ENCODE measurements at places on chromosomes 7 and 10.

DNA sequence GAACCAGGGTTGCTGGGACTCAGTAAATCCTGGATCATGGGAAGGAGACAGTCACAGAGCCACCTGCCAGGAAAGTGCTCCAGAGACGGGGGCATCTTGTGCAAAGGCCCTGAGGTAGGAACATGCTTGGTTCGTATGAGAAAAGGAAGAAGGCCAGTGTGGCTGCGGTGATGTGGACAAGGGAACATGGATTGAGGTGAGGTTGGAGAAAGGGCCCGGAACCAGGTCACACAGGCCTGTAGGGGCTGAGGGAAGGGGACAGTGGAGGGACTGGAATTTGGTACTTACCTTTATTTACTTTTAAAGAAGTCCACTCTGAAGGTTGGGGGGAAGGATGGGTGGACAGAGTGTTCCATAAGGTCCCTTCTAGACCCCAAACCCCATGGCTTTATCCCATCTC lies 32.9 kb upstream of the CXCL12 start:
- no peaks in the 10 kb centered on the region for H3K36me3 ChIP-seq
- no peaks in the 10 kb centered on the region for H3K27me3 ChIP-seq
- no peak overlapping the region for H3K27ac ChIP-seq
- no peak overlapping the region for H3K4me3 ChIP-seq
- DNase-seq: no peak

DNA sequence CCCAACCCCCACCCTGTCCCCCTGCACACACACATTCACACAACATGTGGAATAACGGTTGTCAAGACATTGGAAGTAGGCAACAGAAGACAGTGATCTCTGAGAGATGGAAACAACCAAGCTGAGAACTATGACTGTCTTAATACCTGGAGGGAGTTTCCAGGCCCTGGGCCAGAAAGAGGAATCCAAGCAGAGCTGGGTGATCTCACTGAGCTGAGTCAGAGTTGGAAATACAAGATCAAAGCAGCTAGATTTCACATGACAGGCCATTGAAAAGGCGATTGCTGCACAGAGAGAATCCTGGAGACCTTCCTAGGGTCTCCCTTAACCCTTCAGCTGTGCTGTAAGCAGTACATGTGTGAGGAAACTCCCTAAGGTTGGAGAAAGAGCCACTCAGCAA lies 165.8 kb upstream of the PRSS1 start:
- no peaks in the 10 kb centered on the region for H3K27me3 ChIP-seq
- DNase-seq: peak; percentile 54
- no peaks in the 10 kb centered on the region for H3K36me3 ChIP-seq
- H3K4me3 ChIP-seq: no peak overlapping the region
- H3K27ac ChIP-seq: peak overlapping the region; percentile 60

- peaks cover 10% of the 10 kb centered on the region for H3K4me1 ChIP-seq
- H3K27me3 ChIP-seq: no peaks in the 10 kb centered on the region
- DNase-seq: no peak
- no peaks in the 10 kb centered on the region for H3K36me3 ChIP-seq
- peak overlapping the region; percentile 72 for H3K27ac ChIP-seq
Observed at GRCh38 chr10:23413629-23414089, 25.2 kb upstream of the OTUD1 start.

GRCh38 chr7:122454776-122455507 lies 150.4 kb upstream of the FEZF1 start:
- H3K4me3 ChIP-seq: no peak overlapping the region
- H3K36me3 ChIP-seq: no peaks in the 10 kb centered on the region
- no peak for DNase-seq
- no peaks in the 10 kb centered on the region for H3K4me1 ChIP-seq

DNA sequence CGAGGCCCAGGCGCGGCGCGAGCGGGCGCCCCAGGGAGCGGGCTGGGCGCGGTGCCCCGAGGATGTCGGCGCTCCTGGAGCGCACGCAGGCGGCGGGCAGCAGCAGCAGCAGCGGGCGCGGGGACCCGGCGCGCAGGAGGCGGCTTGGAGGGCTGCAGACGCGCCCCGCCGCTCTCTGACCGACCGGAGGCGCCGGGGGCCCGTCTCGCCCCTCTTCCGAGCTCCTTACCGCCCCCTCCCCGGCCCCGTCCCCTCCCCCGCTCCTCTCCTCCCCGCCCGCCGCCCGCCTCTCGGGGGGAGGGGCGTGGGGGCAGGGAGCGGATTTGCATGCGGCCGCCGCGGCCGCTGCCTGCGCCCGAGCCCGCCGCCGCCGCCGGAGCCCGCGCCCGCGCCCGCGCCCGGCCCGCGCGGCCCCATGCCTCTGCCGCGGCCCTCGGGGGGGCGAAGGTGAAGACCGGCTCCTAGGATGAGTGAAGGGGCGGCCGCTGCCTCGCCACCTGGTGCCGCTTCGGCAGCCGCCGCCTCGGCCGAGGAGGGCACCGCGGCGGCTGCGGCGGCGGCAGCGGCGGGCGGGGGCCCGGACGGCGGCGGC lies at the start of gene NRG3:
Gene NRG3, plus strand, starts transcription at position 320 of the 592 bp plus-strand sequence.
- H3K36me3 ChIP-seq: no peaks in the 10 kb centered on the region
- H3K4me1 ChIP-seq: no peaks in the 10 kb centered on the region
- no peak within 1 kb of the TSS for H3K27ac ChIP-seq
- no peak for DNase-seq

GRCh38 chr7:24754906-24755506 lies 2.3 kb downstream of the GSDME start:
- H3K4me3 ChIP-seq: no peak overlapping the region
- DNase-seq: no peak
- H3K36me3 ChIP-seq: no peaks in the 10 kb centered on the region
- H3K27me3 ChIP-seq: no peaks in the 10 kb centered on the region
- peak overlapping the region; percentile 87 for H3K27ac ChIP-seq

GRCh38 chr7:40799493-40800403 lies 664.9 kb downstream of the SUGCT start:
- H3K4me1 ChIP-seq: peaks cover 8% of the 10 kb centered on the region
- no peaks in the 10 kb centered on the region for H3K27me3 ChIP-seq
- no peak for DNase-seq
- no peak overlapping the region for H3K27ac ChIP-seq
- H3K36me3 ChIP-seq: no peaks in the 10 kb centered on the region

DNA sequence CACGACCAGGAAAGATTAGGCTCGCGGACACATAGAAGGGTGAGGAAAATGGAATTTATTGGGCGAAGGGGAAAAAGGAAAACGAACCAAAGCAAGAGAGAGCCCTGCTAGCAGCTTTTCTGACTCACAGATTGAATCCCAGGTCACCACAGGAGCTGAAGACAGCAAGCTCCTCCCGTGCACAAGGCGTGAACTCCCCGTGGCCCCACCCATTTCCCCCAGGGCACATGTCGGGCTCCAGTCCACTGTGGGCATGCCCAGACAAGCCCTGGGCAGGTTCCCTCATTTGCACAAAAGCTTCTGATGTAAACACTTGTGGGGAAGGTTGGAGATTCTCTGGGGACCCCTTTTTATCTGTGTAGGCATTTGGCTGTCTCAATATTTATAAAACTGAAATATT lies 582.4 kb downstream of the SUGCT start:
- peak; percentile 37 for DNase-seq
- no peaks in the 10 kb centered on the region for H3K36me3 ChIP-seq
- no peaks in the 10 kb centered on the region for H3K4me1 ChIP-seq
- no peak overlapping the region for H3K4me3 ChIP-seq
- no peaks in the 10 kb centered on the region for H3K27me3 ChIP-seq

DNA sequence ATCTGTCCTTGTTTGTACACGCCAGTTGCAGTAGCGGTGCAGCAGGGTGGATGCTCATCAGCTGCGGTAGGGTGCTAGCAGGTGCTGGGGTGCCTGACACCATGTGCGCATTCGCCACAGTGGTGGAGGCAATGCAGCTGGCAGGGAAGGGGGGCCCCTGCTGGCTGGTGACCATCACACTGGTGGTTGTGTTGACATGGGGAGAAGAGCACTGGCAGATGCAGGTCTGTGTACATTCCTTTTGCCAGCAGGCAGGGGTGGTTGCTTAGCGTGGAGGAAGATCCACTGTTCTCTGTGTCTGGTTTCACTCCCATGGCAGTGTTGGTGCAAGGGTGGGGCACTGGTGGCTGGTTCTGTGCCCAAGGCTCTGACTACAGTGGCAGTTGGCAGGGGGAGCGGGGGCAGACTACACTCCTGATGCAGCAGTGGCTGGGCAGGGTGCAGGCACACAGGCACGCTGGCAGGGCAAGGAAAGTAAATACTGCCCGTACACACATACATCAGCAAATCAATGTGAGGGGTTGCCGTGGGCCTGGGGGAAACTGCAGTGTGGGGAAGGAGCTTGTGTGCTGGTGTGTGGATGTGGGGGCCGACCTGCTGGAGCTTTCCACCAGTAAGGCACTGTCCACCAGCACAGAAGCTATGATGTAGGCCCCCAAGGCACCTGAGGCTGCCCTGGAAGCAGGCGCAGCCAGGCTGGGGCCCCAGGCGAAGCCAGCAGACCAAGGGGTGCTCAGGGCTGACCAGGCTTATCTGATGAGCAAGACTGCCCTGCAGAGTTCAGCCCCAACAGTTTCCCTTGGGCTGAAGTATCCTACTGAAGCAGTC lies 87.2 kb upstream of the UNC5B start:
- DNase-seq: peak; percentile 41
- no peaks in the 10 kb centered on the region for H3K4me1 ChIP-seq
- no peaks in the 10 kb centered on the region for H3K27me3 ChIP-seq
- H3K4me3 ChIP-seq: no peak overlapping the region
- no peaks in the 10 kb centered on the region for H3K36me3 ChIP-seq
- no peak overlapping the region for H3K27ac ChIP-seq

DNA sequence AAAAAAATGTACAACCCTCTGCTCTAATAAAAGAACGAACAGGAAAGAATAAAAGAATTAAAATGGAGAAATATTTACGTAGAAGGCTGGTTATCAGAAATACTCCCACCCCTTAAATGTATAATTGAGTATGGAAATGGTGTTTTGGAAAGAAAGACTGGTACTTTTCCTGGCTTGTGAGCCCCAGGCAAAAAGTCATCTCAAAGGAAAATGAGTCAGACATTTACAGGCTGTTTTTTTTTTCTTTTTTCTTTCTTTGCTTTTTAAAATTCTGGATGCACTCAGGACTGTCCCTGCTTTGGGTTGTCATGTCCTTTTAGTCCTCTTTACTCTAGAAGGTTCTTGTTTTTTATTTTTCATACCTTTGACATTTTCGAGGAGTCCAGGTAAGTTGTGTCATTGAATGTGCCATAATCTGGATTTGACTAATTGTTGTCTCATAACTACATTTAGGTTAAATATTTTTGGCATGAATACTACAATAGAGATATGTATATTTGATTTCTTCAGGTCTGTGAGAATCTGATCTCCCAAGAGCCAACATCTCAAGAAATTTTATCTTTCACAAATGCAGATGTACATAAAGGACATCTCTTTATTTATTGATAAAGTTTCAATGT lies 313.0 kb upstream of the GLI3 start:
- H3K4me1 ChIP-seq: no peaks in the 10 kb centered on the region
- H3K4me3 ChIP-seq: no peak overlapping the region
- DNase-seq: no peak
- H3K27me3 ChIP-seq: no peaks in the 10 kb centered on the region

DNA sequence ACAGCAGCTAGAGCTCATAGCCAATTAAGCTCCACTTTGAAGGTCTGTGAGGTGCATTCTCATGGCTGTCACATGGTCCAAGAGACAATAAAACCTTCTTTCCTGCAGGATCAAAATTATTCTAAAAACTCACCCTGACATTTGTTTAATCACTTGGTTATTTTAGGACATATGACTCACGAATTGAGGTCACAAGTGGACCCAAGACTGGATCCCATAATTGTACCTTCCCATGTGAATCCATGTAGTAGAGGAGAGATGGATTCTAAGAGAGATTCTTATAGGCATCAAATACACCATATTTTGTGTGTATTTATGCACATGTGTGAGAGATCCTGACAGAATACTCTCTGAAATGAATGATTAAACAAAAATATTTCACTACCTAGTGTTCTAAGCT lies 18.1 kb downstream of the POLR1F start:
- no peak overlapping the region for H3K27ac ChIP-seq
- no peaks in the 10 kb centered on the region for H3K27me3 ChIP-seq
- DNase-seq: no peak
- H3K4me3 ChIP-seq: no peak overlapping the region

All from gastrocnemius medialis (tissue), 4 donors.